ENCODE measurements at places on chromosomes 11 and 22. TPM values are rescaled to one million over a fixed set of nuclear protein-coding genes. Genes with fewer than 3 reads are reported as not detected.

Gene OR8B8
- not detected for total RNA-seq

Gene ALX4
- total RNA-seq = not detected

Gene BEST1
- 9.4 TPM for total RNA-seq

Gene SLC5A1
- not detected for total RNA-seq

Gene FEN1
- total RNA-seq = 10.4 TPM

Gene OR52K2
- total RNA-seq = not detected

Gene SMTNL1
- total RNA-seq = not detected

Gene CRYBA4
- 1.1 TPM for total RNA-seq

Gene KRTAP5-7
- 5.8 TPM for total RNA-seq

Gene BUD13
- 16.9 TPM for total RNA-seq

Gene C11orf86
- total RNA-seq = not detected

Gene CD44
- 348 TPM for total RNA-seq

Gene MS4A6E
- not detected for total RNA-seq

Gene OR56A1
- 0.05 TPM for total RNA-seq

Gene C11orf16
- total RNA-seq = not detected

Gene CENPM
- total RNA-seq = 1.2 TPM

All from ureter (tissue), 1 donor.